ENCODE measurements at places on chromosomes 16 and 17. TPM values are rescaled to one million over a fixed set of nuclear protein-coding genes. Genes with fewer than 3 reads are reported as not detected.

Gene LUC7L3
- 28.4 TPM for total RNA-seq

Gene VAT1L
- under 0.01 TPM for total RNA-seq

Gene COX10
- total RNA-seq, result 19.8 TPM

Gene MPP2
- total RNA-seq, result 3.9 TPM

Gene LGALS9B
- total RNA-seq, result not detected

Gene MYL4
- total RNA-seq, result 0.22 TPM

Gene ARHGAP44
- total RNA-seq, result 1.6 TPM

Gene AOC3
- total RNA-seq, result 0.13 TPM

Gene C16orf46
- total RNA-seq, result 0.54 TPM

Gene ABCA9
- 1.7 TPM for total RNA-seq

Gene CDRT15L2
- total RNA-seq, result not detected

Gene HYDIN
- 4.2 TPM for total RNA-seq

Gene OR4D1
- not detected for total RNA-seq

Gene HS3ST3B1
- total RNA-seq, result 4.6 TPM

Gene EFNB3
- 0.54 TPM for total RNA-seq

Gene MCRIP1
- 74.4 TPM for total RNA-seq

Gene ATP2A1
- under 0.01 TPM for total RNA-seq

Gene DECR2
- 10.5 TPM for total RNA-seq

Gene HAS3
- total RNA-seq, result 12.3 TPM

Gene SALL1
- not detected for total RNA-seq

Gene MMP25
- not detected for total RNA-seq

Gene CCL4
- not detected for total RNA-seq

Gene TSPOAP1
- total RNA-seq, result 2.9 TPM

Gene C16orf96
- total RNA-seq, result 0.13 TPM

Gene PFAS
- total RNA-seq, result 13.0 TPM

Gene CACNG3
- not detected for total RNA-seq

Gene ABCC11
- 0.13 TPM for total RNA-seq

Gene TMEM100
- 0.91 TPM for total RNA-seq

Gene PYY
- total RNA-seq, result 0.13 TPM

Gene KRT28
- not detected for total RNA-seq

Gene TPSAB1
- total RNA-seq, result not detected

Gene TEKT5
- total RNA-seq, result 0.22 TPM

Gene ETV4
- total RNA-seq, result 0.26 TPM

Gene UMOD
- total RNA-seq, result not detected

Gene GSDMA
- 0.39 TPM for total RNA-seq

Gene HOXB1
- total RNA-seq, result not detected

Gene TNFRSF17
- total RNA-seq, result not detected

Gene SHISA9
- 0.11 TPM for total RNA-seq

Gene KRT20
- total RNA-seq, result not detected

Gene SYNGR3
- total RNA-seq, result 0.76 TPM

Gene CACNG5
- not detected for total RNA-seq

Gene FBXW10
- total RNA-seq, result not detected

Gene KRTAP3-1
- total RNA-seq, result not detected

Gene BEAN1
- total RNA-seq, result 0.11 TPM

Gene RMI2
- total RNA-seq, result 5.7 TPM

Gene TNK1
- total RNA-seq, result 4.1 TPM

Gene CBLN1
- total RNA-seq, result 0.11 TPM

Gene FAM20A
- total RNA-seq, result 15.8 TPM

Gene ZNF232
- total RNA-seq, result 6.9 TPM
